ENCODE measurements at places on chromosomes 5 and 9. TPM values are rescaled to one million over a fixed set of nuclear protein-coding genes. Genes with fewer than 3 reads are reported as not detected.
A peak's percentile ranks its signal among the peaks of the same experiment; 100 is the strongest.

The LAMC3 gene
- not detected for polyA plus RNA-seq

The PTGES2 gene
- polyA plus RNA-seq, result 59.7 TPM

The PCDHA1 gene
- 0.04 TPM for polyA plus RNA-seq

The MARCOL gene
- polyA plus RNA-seq, result not detected

The PCDHB6 gene
- 0.20 TPM for polyA plus RNA-seq

The SPATA31D4 gene
- not detected for polyA plus RNA-seq

The PTPRD gene
- 0.48 TPM for polyA plus RNA-seq

The CLK4 gene
- 22.1 TPM for polyA plus RNA-seq

The LHX3 gene
- not detected for polyA plus RNA-seq

The GPRIN1 gene
- polyA plus RNA-seq, result 1.9 TPM

The GNE gene
- 16.7 TPM for polyA plus RNA-seq

The MAMDC4 gene
- polyA plus RNA-seq, result 0.86 TPM

The SELENOP gene
- 4.4 TPM for polyA plus RNA-seq

The CCL27 gene
- polyA plus RNA-seq, result 0.12 TPM

The RMRP gene
- polyA plus RNA-seq, result 235 TPM

The PCDHGB4 gene
- 11.8 TPM for polyA plus RNA-seq

The PCDHGA11 gene
- 7.4 TPM for polyA plus RNA-seq

- DNase-seq, result no peak
Measured at GRCh38 chr5:6752782-6753181, 39.5 kb downstream of the TENT4A start.

- no peak for DNase-seq
Measured at GRCh38 chr5:122500245-122501088, 188.4 kb downstream of the SNCAIP start.

DNA sequence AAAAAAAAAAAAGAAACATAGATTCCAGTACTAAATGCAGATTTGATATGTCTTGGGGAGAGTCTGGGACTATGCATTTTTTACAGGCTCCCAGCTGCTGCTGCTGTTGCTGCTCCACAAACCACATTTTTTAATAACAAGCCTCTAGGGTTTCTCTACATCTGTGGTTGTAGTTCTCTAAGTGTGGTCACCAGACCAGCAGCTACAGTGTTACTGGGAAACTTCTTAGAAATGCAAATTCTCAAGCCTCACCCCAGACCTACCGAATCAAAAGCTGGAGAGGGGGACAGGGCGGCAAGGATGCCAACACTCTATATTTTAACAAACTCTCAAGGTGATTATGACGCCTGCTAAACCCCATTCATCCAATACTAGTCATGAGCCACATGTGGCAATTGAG lies 293.4 kb upstream of the PTGER4 start:
- peak; percentile 11 for DNase-seq

DNA sequence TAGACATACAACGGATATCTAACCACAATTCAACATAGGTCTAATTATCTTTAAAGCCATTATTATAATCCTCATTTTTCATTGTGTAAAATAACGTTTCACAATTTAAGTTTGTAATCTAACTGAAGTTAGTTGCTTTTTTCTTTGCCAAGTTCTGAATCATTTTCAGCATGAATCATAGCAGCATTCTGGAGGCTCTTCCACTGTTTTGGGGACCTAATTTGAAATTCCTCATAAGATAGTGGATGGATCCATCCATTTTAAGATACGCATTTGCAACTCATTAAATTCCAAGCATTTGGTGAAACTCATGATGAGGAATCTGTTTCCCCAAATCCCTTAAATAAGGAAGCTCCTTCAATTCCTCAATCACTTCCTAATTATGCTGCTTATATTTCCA lies 447.1 kb upstream of the CDH10 start:
- DNase-seq, result no peak

GRCh38 chr5:100446879-100447430 lies 88.2 kb upstream of the FAM174A start:
- DNase-seq, result no peak

GRCh38 chr9:121771851-121772599 lies 120.6 kb downstream of the DAB2IP start:
- no peak for DNase-seq

- no peak for DNase-seq
Measured at GRCh38 chr5:53873235-53873634, 312.8 kb downstream of the NDUFS4 start.

GRCh38 chr5:160626322-160626721 lies 204.7 kb downstream of the PTTG1 start:
- DNase-seq, result no peak

DNA sequence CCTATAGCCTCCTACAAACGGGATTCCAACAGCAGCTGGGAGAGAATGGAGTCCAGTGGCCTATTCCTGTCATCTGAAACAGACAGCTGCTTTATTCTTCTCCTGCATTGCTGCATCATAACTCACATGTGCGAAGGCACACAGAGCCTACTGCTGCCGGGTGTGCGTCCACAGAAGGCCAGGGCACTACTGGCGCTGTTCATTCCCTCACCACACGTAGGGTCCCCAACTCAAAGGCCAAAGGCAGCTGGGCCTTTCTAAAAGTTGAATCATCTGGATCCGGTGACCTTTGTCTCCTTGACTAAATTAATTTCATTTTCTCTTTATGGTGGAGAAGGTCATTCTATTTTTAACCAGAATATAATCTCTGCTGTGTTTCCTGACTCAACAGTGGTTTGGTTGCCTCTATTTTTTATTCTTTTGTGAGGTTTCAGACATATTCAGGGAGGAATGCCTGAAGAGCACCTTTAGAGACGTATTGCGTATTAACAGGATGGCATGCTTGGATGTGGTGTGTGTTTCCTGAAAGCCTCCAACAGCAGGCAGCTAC lies 10.8 kb upstream of the SPATA24 start:
- no peak for DNase-seq

- DNase-seq, result no peak
Measured at GRCh38 chr9:133932633-133933032, 59.5 kb downstream of the VAV2 start.

- no peak for DNase-seq
Measured at GRCh38 chr9:128185979-128186965, 5.1 kb downstream of the CIZ1 start.

- DNase-seq, result peak; percentile 12
Measured at GRCh38 chr5:76742583-76742982, 26.7 kb downstream of the F2R start.

GRCh38 chr9:88953381-88954029 lies 37.8 kb upstream of the S1PR3 start:
- DNase-seq, result no peak

- DNase-seq, result no peak
Measured at GRCh38 chr5:102114525-102115069, 181.5 kb downstream of the SLCO4C1 start.

DNA sequence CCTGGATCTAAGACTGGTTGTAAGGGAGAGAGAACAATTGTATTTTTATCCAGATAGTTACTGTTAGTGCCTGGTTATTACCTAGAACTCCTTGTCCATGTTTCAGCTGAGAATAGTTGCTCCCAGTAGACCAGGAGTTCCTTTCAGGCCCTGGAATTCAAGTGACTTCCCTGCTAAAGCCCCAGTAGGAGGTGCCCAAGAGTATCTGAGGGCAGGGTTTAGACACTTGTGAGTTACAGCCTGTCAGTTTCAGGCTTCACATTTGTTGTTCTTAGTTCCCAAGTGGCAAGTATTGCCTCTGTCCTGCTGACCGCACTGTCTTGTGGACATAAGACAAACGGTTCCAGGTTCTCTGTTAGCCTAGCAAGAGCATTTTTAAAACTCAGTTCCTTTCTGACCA lies 743.9 kb upstream of the SEMA6A start:
- no peak for DNase-seq

- DNase-seq, result no peak
Measured at GRCh38 chr5:69454460-69455249, 37.9 kb upstream of the OCLN start.

DNA sequence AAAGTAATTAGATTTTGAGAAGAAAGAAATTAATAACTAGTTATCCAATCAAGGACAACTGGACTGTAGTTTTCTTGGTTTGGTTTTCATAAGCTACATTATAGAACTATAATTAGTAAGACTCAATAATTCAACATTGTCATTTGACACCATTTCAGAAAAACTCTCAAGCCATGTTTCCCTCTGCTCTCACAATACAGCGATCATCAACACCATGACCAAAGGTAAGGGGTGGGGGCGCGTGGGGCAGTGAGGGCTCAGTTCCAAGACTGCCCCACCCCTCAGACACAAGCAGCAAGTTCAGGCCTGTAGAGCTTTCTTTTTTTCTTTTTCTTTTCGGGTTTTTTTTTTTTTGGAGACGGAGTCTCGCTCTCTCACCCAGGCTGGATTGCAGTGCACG lies 6.4 kb downstream of the CMBL start:
- no peak for DNase-seq

DNA sequence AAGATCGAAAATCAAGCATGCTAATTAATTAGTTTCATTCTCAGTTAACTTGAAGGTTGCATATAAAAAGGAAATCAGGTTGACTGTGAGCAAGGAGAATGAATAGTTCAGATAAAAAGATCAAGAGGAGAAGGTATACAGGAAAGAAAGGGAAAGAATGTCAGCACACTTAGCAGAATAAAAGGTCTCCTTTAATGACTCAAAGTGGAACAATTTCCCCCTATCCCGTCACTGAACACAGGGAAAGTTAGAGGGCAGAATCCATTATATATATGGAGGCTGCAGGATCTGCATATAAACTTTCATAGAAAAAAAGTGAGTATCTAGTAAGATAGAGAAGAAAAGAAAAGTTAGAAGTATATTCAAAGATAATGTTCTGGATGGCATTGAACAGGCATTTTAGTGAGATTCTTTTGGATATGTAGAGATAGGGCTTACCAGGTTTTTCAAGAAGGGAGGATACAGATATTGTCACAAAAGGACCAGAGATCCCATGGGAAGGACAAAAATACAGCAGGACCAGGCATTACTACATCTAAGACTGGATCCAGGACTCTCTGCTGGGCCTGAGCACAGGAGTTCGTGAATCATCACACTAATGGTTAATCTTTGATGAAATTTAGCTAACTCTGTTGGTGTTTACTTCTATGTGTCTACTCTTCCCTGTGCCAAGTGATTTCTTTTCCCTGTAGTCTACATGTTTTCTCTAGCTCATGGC lies 988.2 kb upstream of the ARRDC3 start:
- no peak for DNase-seq

- DNase-seq, result no peak
Measured at GRCh38 chr5:80976985-80977384, 16.8 kb downstream of the RASGRF2 start.

GRCh38 chr9:130680836-130681768 lies 12.5 kb upstream of the EXOSC2 start:
- peak; percentile 48 for DNase-seq

DNA sequence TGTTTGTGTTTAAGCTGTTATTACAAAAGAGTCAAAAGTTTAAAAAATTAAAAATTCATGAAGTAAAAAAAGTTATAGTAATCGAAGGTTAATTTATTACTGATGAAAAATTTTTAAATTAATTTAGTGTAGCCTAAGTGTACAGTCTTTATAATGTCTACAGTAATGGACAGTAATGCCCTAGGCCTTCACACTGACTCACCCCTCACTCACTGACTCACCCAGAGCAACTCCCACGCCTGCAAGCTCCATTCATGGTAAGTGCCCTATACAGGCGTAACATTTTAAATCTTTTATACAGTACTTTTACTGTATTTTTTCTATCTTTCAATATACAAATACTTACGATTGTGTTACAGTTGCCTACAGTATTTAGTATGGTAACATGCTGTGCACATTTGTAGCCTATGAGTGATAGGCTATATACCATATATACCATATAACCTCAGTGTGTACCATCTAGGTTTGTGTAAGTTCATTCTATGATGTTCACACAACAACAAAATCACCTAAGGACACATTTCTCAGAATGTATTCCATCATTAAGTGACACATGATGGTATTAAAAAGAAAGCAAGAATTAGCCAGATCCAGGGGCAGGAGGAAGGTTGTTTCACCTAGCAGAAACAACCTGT lies 40.1 kb downstream of the DCAF10 start:
- peak; percentile 30 for DNase-seq

DNA sequence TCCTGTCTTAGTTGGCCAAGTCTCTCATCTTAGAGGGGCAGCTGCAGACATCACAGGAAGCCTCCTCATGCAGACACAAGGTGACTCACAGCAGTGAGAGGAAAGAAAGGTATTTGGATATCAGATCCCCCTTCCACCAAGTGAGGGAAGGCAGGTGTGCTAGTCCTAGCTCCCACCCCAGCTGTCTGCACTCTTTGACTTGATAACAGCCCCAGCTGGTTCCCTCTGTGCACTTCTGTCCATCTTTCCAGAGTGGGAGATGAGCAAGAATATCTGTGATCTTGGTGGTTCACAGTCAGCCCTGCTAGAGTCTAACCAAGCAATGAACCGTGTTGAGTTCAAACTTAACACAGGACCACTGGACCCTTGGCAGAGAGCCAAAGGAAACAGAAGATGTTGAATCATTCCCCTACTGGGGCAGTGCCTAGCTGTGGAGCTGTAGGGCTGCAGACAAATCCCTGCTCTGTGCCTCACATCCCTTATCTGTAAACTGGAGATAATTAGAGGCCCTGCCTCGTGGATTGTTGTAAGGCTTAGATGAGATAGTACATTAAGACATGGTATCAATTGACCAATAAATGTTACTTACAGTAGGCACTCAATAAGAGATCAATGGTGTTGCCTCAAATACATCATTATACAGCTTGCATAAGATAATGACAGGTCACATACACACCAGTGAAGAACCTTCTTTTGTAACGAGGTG lies 39.1 kb downstream of the SH3RF2 start:
- DNase-seq, result no peak

GRCh38 chr5:7420510-7421280 lies 24.8 kb downstream of the ADCY2 start:
- no peak for DNase-seq

- no peak for DNase-seq
Measured at GRCh38 chr5:111755942-111756381, 1.0 kb downstream of the NREP start.

DNA sequence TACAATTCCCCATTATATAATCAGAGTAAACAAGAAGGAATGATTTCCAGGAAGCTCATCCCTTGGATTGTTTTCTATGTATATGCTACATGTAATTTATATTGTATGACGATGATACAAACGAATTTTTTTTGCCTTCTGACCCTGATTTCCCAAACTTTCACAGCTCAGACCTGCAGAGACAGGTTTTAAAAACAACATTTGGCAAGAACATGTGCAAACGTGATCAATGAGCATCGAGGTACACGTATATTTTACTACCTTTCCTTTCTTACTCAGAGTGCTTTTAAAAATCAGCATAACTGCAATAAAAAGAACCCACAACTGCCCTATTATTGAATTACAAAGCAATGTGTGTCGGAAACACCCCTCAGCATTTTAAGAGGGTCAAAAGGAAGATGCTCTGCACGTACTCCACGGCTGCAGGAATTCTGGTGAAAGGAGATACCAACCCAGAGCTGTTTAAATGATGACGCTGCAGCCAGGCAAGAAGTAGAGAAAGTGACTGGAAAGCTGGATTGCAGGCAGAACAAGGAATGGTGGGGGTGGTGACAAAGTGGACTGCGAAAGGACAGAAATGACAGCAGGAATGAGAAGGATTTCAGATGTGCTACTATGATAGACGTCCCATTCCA lies 533.5 kb downstream of the RAB3C start:
- DNase-seq, result peak; percentile 55

- no peak for DNase-seq
Measured at GRCh38 chr5:82057051-82057450, 85.2 kb downstream of the ATG10 start.
